ENCODE measurements at places on chromosomes 5 and 9.

DNA sequence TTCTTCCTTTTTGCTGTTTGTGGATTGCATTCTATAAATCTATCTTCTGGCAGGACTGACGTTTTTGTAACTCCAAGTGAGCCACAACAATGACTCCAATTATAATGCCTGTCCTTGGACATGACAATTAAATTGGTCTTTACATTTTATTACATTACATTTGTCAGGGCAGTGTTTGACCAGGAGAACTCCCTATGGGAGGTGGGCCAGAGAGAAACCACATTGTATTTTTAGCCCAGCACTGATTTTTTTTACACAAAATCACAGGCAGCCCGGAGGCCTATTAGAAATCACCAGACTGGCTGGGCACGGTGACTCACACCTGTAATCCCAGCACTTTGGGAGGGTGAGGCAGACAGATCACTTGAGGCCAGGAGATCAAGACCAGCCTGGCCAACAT, 99.1 kb upstream of the SMC5 start:
- no peak for DNase-seq

- DNase-seq, result no peak
Measured at GRCh38 chr9:92749934-92750315, 14.7 kb downstream of the BICD2 start.

DNA sequence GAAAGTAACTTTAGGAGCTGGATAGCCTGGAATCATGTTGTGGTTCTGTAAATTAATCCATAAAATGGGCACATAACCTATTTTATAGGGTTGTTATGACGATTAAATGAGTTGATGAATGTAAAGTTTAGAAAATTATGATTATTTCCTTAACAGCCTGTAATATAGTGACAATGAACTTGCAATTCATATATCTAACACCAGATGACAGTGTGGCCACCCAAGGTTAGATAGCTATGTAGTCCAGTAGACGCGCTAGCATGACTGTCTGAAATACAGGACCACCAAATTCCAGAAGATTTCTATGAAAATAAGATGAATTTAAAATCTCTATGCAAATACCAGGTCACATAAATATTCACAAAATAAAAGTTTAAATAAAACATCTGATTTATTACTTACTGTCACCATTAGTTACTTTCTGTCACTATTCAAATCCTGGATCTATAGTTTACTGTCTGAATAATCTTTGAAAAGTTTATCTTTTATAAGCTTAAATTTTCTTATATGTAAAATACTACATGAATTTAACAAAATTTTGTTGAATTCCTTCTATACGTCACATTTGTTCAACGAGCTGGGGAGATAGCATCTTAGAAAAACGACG, 26.1 kb upstream of the MACIR start:
- no peak for DNase-seq

DNA sequence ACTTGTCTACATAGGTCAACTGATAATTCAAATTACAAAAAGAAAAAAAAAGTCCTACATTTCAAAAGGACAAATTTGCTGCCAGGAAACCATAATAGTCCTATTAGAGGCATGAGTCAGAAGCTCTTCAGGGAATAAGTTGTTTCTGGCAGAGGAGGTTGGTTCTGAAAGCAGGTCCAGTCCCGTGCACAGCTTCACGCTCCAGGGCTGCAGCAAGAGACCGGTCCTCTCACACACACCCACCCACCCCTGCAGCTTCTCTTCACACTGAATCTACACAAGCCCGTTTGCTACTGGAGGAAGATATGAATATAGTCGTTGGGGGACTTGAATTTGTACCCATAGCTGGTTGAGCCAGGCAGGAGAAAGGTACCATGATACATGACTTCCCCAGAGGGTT, 36.9 kb upstream of the SLC1A3 start:
- DNase-seq, result no peak

DNA sequence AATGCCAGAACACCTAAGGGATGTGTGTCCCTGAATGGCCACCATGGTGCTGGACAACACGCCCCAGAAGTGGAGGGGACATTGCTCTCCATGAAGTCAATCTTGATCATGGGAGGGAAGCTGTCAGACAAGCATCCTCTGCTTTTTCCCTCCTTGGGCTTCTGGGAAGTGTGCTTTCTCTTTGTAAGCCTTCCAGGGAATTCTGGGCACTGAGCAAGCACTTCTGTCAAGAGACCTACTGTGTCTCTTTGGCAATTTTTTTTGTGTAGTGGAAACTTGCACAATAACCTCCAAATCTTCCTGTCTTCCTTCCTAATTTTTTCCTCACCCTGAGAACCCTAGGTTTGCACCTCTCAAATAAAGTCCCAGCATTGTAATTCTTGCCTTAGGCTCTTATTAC, 132.0 kb downstream of the SEC61B start:
- no peak for DNase-seq
